Cortex of kidney (tissue), 1 donor: ENCODE measurements at places on chromosomes 6 and 20.

GRCh38 chr6:3176562-3177355, 19.4 kb upstream of the TUBB2A start:
- DNase-seq: no peak

GRCh38 chr20:60680554-60680953, 571.5 kb upstream of the CDH4 start:
- DNase-seq: no peak

DNA sequence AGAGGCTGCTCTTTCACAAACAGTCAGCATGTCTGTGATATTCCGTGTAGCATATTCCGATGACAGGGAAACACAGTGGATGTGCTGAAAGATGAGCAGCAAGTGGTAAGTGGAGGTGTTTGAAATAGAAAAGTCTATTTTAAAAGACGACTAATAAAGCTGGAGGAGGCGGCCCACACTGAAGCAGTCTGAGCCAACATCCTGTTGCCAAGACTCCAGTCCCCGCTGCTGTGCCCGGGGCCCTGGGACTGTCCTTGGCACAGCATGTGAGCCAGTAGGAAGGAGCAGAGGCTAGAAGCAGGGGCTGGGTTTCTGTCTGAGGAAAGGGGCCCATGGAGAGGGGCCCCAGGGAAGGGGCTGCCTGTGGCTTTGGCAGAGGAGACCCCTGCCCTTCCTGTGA, 351.5 kb upstream of the CHD6 start:
- DNase-seq: no peak

DNA sequence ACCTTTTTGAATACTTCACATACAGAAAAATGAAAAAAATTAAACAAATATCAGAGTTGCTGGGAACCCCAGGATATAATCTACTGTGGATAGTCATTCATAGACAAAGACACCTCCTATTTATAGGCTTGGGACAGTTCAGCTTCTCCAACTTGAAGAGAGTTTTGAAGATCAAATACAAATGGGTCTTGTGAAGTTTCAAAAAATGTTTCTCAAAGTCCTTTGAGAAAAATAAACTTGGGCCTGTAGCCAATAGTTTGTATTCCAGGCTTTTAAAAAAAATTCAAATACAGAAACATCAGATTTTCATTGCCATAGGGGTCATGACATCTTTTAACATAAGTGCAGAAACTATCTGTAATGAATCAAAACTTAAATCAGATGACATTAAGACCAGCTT, 334.8 kb downstream of the LAMA2 start:
- DNase-seq: no peak

- no peak for DNase-seq
Observed at GRCh38 chr6:157235600-157236039, 87.7 kb downstream of the TMEM242 start.

GRCh38 chr6:31729979-31730630, 1.0 kb upstream of the DDAH2 start:
- peak; percentile 47 for DNase-seq

GRCh38 chr6:53066874-53067706, 1.9 kb downstream of the FBXO9 start:
- DNase-seq: no peak

GRCh38 chr6:138817799-138818198, 21.9 kb downstream of the ECT2L start:
- no peak for DNase-seq

GRCh38 chr6:128516514-128516898, 3.9 kb downstream of the PTPRK start:
- no peak for DNase-seq

- DNase-seq: no peak
Observed at GRCh38 chr6:27892649-27893058, 19.5 kb downstream of the OR2B2 start.

- no peak for DNase-seq
Observed at GRCh38 chr6:12627053-12627452, 89.5 kb upstream of the PHACTR1 start.

DNA sequence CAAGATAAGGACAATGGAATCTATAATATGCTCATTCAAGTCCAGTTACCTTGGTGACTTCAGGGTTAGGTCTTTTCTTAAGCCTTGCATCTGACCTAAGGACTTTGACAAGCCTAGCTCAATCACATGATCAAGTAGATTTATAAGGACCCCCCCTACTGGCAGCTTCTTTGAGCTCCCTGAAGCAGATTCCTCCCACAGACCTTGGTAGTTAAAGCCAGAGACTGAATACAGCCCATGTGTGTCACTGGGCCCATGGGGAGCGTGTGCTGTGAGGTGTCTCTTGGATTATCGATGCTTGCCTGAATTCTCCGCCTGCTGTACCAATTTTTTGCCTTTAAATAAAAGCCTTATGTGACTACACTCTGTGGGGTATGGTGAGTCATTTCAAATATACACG, 372.7 kb upstream of the RGS17 start:
- no peak for DNase-seq

DNA sequence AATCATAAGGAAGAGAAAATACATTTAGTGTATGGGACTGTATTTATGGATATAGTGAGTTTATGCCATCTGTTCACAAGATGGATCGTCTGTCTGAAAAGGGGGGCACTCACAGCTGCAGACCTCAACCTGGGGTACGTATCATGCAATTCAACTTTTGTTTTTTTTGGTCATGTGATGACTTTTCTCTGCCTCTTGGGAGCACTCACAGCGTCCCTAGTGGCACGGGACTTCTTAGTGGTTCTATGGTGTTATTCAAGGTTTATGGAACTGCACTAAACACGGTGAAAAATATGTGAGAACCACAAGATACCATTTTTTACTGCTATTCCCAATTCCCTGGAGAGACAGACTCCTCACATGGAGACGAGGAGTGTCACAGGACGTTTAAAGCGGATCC, 60.4 kb upstream of the MPC1 start:
- DNase-seq: no peak

GRCh38 chr6:16769131-16769985, 8.1 kb upstream of the ATXN1 start:
- no peak for DNase-seq

DNA sequence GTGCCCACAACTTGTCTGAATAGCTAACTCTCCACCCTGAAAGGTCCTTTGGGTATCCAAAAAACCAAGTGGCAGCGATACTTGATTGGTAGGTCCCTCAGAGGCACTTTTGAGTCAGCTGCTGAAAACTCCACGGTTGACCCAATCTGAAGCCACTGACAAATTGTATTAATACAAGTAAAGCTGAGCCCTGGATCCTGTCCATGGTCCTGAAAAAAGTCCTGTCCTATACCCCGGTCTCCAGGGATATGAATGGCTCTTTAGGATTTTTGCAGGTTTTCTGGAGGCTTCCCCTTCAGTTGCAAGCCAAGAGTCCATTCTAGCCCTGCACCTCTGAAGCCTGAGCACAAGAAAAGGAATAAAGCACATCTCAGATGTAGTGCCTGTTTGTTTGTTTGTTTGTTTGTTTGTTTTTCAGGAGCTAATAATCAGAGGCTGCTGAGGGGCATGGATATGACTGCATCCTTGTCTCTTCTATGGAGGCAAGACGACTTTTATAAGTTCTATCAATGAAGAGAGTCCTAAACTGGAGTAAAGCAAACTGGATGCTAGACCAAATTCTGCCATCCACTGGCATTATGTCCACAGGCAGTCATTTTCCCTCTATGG, 1.7 kb upstream of the SLC12A5 start:
- DNase-seq: no peak

DNA sequence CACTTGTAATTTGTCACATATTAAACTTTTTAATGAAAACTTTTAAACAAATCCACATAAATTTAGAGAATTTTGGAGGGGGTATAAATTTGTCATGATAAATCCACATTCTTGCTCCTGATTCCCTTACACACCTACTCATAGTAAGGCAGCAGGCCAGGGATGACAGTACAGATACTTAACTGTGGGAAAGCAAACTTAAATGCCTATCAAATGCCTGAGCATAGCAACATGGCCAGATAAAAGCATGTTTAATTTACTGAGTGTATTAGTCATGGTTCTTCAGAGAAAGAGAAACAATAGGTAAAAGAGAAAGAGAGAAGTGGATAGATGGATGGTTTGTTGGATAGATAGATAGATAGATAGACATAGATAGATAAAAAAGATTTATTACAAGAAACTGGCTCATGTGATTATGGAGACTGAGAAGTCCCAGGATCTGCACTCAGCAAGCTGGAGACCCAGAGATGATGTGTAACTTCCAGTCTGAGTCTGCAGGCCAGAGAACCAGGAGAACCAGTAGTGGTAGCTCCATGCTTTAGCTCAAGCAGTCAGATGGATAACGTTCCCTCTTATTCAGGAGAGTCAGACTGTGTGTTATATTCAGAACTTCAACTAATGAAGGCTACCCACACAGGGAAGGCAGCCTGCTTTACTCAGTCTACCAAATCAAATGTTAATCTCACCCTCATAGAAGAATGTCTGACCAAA, 15.9 kb upstream of the ADGRF1 start:
- DNase-seq: no peak

GRCh38 chr6:144394210-144394609, 109.1 kb downstream of the UTRN start:
- no peak for DNase-seq

DNA sequence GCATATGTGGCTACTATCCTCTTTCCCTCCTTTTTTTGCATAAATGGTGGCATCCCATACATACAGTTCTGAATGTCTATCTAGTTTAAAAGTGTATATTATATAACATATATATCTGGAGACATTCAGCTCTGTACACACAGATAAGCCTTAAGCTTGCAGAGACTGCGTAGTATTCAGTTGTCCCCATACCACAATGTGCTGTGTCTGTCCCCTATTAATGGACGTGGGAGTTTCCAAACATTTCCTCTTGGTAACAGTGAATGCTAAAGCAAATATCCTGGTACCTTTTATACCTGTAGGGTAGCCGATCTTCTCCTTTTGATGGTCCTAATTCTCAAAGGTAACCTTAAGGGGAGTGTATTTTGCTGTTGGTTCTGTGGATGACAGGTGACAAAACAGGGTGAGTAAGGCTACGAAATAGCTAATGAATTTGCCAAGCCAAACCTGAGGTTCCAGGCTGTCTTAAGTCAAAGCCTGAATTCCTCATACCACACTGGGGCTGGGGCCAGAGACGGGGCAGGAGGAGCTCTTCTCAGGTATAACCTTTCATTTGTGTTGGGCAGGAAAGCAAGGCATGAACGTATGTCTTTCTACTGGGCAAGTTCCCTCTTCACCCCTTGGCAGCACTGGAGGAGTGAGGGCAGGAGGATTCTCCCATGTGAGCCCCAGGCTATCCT, 7.8 kb upstream of the C2 start:
- no peak for DNase-seq

DNA sequence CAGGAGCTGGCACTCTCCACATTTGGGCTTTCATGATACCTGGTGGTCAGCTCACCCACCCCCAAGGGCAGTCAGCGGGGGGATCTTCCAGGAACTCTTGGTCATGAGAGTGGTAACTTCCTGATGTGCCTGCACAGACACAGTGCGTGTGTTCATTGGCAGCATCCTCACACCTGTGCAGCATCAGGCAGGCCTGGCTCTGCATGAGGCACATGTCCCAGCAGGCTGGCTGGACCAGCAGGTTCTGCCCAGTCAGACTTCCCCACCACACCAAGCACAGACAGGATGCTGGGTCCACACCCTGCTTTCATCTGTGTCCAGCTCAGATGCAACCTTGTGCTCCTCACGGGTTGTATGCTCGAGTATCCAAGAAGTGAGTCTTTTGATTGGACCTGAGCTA, 15.7 kb upstream of the UNC93A start:
- DNase-seq: no peak

- no peak for DNase-seq
Observed at GRCh38 chr6:11622156-11622555, 84.6 kb downstream of the TMEM170B start.

DNA sequence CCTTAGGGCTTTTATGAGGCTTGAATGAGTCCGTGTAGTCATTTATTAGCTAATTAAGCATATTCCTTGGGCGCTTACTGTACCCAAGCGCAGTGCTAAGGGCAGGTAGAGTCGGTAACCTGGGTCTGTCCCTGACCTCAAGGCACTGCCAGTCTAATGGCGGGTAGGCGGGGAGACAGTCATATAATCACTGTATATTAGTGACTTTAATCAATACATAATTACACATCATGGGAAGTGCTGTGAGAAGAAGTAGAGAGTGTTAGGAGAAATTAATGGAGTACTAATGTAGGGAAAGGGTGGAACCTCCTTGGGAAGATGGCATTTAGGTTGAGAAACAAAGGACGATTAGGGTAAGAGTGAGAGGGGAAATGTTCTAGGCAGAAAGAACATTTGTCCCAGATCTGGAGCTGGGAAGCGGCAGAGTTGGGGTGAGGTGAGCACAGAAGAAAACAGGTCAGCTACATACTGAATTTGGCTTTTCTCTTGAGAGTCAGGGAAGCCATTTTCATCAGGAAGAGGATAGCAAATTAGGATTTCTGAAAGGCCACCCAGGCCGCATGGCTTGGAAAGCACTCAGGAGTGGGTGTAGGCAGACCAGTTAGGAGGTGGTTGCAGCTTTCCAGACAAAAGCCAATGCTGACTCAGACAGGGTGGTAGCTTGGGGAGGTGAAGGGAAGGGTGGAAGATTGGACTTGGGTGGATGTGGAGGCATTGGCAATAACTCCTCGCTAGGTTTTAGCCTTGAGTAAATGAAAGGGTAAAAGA, 954 bp upstream of the BLCAP start:
- DNase-seq: no peak

DNA sequence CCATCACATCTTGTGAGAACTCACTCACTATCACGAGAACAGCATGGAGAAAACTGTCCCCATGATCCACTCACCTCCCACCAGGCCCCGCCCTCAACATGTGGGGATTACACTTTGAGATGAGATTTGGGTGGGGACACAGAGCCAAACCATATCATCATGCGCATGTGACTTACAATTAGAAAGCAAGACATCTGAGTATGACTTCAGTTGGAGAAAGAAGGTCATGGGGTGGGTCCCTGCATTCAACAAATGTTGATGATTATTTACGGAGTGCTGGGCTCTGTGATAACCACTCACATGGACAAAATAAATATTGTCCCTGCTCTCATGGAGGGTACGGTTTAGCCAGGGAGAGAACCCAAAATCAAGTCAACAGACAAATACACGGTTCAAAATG, 37.9 kb downstream of the VSTM2L start:
- DNase-seq: no peak

DNA sequence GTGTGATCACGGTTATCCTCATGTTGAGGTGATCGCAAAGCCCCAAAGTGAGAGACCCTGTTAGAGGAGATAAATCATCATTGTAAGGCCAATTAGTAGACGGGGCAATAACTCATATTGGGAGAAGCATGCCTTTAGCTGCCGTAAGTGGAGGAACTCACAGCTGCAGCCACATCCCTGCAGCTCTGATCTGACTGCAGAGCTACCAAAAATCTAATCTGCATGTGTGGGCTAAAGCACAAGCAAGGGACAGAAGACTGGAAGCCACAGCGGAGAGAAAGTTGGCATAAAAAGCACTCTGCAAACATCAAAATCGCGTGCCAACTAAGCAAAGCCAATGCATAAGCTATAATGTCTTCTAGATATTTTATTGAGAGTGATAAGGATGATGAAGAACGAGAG, 79.8 kb downstream of the TBC1D7 start:
- no peak for DNase-seq

- no peak for DNase-seq
Observed at GRCh38 chr20:61718361-61719005, 347.2 kb downstream of the TAF4 start.
